Stimulated activated CD4-positive, alpha-beta T cell treated with anti-CD3 and anti-CD28 coated beads, Interleukin-2, amount 100 ng/mL, for 4 hours (primary cell): ENCODE measurements at places on chromosomes 6 and 20.

DNA sequence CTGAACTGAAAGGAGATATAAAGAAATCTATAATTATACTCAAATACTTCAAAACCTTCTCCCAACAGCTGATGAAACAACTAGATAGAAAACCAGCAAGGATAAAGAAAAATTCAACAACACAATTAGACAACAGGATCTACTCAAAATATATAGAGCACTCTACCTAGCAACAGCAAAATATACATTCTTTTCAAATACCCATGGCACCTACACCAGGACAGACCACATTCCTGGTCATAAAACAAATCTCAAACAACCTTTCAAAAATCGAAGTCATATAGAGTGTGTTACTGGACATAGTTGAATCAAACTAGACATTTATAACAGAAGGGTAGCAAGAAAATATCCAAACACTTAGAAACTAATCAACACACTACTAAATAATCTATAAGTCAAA is 43.2 kb downstream of the RNF24 start:
- DNase-seq, result no peak

DNA sequence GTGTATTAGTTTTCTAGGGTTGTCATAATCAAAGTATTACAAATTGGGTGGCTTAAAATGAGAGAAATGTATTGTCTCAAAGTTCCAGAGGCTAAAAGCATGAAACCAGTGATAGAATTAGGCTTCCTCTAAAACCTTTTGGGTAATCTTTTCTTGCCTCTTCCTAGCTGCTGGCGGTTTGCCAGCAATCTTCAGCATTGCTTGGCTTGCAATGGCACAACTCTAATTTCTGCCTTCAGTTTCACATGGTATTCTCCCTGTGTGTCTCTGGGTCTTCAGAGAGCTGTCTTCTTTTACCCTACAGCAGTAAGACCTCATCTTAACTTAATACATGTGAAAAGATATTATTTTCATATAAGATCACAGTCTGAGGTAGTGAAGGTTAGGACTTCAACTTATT is 479.1 kb upstream of the GJE1 start:
- DNase-seq, result no peak

GRCh38 chr6:50816115-50816675 is 2.5 kb upstream of the TFAP2B start:
- DNase-seq, result peak; percentile 21

DNA sequence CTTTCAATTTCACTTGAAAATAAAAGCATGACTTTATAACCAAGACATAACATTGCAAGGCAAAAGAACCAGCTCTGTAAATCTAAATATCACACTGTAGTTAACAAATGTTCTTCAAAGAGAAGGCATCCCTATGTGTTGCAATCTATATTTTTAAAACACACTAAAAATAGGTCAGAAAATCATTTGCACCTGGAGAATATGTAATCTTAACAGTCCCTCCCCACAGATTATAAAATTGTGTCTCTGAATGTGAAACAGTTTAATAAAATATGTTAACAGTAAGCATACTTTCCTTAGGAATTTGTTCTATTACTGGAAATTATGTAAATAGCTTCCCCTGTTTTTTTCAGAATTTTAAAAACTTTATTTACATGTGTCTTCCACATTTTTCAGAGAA is 351.9 kb downstream of the COL12A1 start:
- no peak for DNase-seq

- DNase-seq, result no peak
These were observed 41.9 kb upstream of the FERMT1 start for GRCh38 chr20:6164421-6165341.
